AML-193 (cell line): ENCODE measurements at places on chromosomes 2 and 18.
A peak's percentile ranks its signal among the peaks of the same experiment; 100 is the strongest.

- no peak for DNase-seq
Measured at GRCh38 chr2:85549826-85550225, 10.9 kb downstream of the MAT2A start.

DNA sequence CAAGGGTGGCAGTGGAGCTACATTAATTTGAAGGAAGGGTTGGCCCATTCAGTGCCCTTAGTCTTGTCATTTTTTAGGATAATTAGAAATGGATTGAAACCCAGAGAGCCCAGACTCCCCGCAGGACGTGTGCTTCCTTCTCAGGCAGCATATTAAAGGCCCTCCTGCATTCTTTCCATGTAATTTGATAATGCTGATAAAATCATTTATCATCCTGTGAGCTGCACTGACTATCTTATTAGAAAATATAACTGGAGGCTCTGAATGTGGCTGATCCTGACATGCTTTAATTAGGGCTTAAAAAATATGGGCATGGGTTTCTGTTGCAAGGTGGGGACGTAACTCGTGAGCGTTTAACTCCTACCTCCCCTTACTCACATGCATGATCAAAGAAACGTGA is 148.1 kb downstream of the ACKR3 start:
- no peak for DNase-seq

- DNase-seq, result no peak
Measured at GRCh38 chr2:207285473-207285815, 119.7 kb upstream of the KLF7 start.

GRCh38 chr2:54384301-54385203 is 71.6 kb upstream of the SPTBN1 start:
- DNase-seq, result no peak

DNA sequence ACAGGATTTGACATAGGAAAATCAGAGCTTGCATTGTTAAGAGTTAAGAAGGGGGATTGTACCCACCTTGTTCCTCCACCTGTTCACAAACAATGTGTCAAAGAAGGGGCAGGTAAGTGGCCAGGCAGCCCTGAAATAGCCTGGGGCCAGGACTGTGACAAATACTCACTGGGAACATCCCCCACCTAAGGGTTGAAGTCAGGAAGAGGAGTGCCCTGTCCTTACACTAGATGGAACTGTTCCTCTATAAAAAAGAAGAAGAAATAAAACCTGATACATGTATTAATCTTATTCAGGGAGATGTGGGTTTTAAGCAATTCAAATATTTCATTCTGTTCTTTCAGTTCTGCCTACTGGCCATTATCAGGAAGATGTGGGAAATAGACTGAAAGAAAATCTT is 41.9 kb downstream of the TACR1 start:
- DNase-seq, result no peak

- DNase-seq, result no peak
Measured at GRCh38 chr2:166282154-166282553, 93.6 kb downstream of the SCN9A start.

GRCh38 chr2:8983571-8983970 is 19.9 kb downstream of the MBOAT2 start:
- DNase-seq, result no peak

GRCh38 chr2:11610624-11611242 is 59.3 kb downstream of the NTSR2 start:
- DNase-seq, result no peak

DNA sequence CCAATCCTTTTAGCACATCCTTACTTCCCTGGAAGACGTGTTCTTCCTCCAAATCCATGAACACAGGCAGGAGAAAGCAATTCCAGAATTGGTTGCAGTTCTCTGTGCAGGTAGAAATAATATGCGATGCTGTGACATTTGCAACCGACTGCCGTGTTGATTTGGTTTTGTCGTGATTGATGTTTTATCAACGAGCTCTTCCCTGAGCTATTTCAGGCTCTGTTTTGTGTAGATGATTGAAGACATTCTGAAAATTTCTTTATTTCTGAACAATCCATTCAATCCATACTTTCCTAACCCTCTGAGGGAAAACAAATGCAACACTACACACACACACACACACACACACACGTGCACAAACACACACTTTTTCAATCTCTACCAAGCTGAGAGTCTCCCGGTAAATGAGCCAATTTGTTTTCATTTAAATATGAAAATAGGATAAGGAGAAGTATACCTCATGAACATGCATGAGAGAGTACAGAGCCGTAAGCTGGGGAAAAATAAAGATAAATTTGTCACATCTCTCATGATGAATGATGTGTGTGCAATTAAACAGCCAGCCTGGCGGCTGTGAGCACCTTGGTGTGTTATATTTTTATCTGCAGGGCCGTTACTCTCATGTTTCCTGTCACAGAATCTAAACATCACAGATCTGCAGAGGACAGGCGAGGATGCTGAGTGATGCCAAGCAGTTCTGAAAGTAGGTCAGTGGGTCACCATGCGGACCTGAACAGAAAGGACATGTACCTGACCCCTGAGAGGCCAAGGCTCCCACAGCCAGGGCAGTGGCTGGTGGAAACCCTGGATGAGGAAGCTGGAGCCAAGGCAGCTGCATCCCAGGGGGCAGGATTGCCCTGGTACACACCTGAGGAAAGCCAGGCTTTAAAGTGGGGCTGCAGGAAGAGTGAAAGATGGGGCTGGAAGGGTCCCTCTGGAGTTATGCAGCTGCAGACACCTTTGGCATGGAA is 64.8 kb downstream of the PDCL3 start:
- DNase-seq, result no peak

DNA sequence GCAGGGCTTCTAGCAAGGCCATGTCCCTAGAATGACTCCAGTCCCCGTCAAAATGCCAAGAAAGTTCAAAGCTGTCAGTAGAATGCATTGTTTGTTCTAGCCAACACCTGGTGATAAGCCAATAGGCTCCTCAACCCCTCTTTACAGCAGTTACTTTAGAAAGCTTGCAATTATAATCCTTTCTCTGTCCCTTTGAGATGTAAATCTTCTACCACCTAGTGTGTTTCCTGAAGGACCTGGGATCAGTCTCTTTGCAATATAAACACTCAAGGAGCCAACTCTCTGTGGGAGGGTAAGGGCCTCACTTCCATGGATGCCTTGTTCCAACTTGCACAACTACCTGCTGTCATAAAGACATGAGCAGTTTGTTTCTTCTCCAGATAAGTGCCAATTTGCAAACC is 301.8 kb downstream of the NBAS start:
- no peak for DNase-seq

- no peak for DNase-seq
Measured at GRCh38 chr2:197259470-197259999, 51.0 kb downstream of the ANKRD44 start.

- no peak for DNase-seq
Measured at GRCh38 chr2:113039719-113040118, 12.9 kb downstream of the IL36B start.

GRCh38 chr18:28999726-29000125 is 822.8 kb upstream of the CDH2 start:
- no peak for DNase-seq

DNA sequence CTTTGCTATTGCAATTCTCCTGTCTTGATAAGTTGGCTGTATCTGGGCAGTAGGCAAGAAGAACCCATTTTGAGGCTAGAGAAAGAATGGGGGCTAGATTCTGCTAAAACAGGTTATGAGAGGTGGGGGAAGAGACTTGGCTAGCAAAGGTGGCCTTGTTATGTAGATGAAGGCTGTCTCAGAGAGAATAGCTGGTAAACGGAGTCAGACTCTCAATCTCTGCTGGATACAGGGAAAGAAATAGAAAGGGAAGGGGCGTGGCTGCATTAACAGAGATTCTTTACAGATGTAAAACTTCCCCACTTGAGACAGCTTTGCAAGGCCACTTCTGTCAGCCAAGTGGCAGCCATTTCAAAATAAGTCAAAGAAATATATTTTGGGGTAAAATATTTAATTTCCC is 38.1 kb upstream of the ARHGAP25 start:
- no peak for DNase-seq

DNA sequence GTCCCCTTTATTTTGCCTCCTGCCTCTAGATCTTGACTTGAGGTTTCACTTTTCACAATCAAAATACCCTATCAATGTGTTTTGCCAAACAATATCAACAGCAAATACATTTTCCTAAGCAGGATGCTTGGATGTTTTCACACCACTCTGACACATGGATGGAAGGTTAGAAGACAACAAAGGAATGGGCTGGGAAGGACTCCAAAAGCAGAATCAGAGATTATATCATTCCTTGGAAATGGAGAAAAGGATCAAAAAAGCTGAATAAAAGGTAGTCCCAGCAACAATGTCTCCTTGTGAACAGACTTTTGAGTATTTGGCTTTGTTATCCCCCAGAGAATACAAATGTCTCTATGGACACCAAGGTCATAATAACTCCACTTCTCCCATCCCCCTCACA is 170.8 kb downstream of the ETAA1 start:
- no peak for DNase-seq

DNA sequence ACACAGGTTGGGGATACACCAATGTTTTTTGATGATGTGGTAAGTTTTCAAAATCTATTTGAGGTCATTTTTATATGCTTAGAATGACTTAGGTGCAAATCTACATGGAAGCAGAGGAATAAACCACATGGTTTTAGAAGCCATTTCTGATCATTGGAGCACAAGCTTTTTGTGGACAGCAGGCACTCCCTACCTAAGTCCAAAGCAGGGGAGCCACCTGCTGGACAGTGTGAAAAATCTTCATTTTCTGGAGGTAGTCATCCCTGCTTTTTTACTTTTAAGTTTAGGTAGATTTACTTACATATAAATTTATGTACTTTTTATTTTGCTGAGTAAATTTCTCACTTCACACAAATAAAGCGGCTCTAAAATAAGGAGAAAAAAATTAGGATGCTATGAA is 323.2 kb downstream of the PLCL1 start:
- peak; percentile 51 for DNase-seq

DNA sequence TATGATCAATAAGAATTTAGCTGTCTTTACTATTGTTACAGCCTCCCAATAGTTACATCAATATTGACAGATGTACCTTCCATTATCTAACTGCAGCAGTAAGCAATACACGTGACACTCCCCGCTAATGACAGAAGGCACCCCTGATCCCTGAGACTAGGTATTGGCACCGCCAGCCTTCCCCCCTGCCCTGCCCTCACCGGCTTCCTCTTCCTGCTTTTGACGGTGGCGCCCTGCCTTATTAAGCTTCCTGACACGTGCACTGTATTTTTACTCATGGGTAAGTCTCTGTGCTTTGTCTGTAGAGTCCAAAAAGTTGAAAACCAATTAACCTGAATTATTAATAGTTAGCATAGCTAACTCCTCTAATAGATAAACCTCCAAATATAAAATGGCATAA is 223.5 kb downstream of the EIPR1 start:
- DNase-seq, result no peak

DNA sequence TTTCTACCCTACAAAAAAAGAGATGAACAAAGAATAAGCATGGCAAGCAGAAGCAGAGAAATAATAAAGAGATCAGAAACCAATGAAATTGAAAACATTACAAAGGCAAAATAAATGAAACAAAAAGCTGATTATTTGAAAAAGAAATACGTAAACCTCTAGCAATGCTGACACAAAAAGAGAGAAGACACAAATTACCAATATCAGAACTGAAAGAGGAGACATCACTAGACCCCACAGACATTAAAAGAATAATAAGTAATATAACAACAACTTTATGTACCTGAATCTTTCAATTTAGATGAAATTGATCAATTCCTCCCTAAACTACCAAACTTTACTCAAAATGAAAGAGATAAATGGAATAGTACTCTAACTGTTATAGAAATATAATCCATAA is 75.9 kb downstream of the TMEM163 start:
- no peak for DNase-seq

DNA sequence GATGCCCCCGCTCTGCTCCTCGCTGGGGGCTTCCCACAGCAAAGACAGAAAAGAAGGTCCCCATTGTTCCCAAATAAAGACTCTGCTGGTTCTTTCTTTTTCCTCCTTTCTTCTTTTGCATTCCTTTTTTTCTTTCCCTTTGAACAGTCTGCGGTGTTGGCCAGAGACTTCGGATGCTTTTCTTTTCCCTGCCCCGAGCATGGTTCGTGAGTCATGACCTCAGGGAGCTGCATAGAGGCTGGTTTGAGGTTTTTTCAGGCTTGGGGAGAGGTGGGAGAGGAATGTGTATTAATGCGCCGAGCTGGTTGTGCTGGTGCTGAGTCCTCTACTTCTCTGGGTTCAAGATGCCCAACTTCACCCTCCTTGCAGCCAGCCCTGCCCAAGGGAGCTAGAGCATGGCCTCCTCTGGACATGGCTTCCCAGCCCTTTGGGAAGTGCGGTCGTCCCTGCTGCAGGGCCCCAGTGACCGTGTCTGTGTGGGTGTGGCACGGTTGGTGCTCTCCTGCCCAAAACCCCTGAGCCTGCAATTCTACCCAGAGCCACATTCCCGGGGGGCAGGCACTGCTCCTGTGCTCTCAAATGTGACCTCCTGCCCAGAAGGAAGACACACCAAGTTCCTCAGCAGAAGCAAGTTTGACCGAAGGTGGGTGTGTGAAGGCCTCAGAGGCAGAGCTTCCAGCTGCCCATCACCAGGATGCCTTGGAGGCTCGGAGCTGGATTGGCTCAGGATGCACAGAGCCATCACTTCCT is 9.0 kb upstream of the ARHGEF4 start:
- no peak for DNase-seq

DNA sequence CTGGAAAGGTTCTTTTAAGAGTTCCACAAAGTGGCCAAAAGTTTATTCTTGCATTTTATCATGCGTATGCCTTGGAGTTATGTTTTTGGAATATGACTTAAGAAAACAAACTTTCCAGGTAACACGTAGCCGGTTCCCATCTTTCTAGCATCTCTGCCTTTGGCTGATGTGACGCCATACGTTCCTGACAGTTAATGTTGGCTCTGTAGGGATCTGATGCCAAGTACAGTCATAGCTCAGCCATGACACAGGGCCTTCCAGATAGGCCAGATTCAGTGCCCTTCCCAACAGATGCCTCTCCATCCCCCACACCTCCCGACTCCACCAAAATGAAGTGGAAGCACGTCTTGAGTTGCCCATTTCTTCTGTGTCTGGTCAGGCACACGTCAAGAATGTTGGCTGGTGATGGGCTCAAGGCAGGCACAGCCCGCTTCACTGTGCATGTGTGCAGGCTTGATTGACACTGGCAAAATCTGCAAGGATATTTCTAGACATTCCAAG is 51.0 kb upstream of the THOC1 start:
- no peak for DNase-seq

- DNase-seq, result no peak
Measured at GRCh38 chr2:110101901-110102803, 13.5 kb downstream of the MALL start.

- no peak for DNase-seq
Measured at GRCh38 chr2:127704641-127705390, 3.5 kb downstream of the SFT2D3 start.
